ENCODE measurements at places on chromosomes 11 and 22.

DNA sequence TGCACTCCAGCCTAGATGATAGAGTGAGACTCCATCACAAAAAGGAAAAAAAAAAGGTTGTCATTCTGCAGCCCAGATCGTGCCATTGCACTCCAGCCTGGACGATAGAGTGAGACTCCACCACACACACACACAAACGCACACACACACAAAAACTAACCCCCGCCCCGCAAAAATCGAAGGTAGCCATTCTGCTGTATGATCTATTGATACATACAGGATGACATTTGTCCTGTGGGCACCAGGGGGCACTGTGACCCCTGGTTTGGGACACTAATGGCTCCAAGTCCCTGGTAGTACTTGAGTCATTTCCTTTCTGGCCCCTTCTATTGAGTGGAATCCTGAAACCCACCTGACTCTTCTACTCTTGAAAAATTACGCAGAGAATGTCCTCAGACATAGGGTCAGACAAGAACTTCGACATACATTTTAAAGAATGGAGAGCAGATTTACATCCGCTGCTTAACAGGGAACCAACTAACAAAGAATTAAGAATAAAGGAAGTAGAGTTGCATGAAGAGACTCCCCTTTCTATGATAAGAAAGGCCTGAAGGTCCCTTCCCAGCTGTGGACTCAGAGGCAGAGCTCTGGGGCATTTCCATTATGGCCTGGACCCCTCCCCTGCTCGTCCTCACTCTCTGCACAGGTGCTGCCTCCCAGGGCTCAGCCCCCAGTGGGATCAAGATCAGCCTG, 35.0 kb upstream of the PRAME start:
- peak; percentile 13 for DNase-seq

GRCh38 chr11:128324051-128324481, 263.3 kb downstream of the ETS1 start:
- DNase-seq = no peak

- DNase-seq = no peak
Measured at GRCh38 chr11:134944986-134945385, 532.9 kb upstream of the B3GAT1 start.

GRCh38 chr11:134346101-134346975, 14.6 kb downstream of the GLB1L2 start:
- no peak for DNase-seq

GRCh38 chr11:75474878-75475766, 42.1 kb upstream of the KLHL35 start:
- DNase-seq = peak; percentile 43

DNA sequence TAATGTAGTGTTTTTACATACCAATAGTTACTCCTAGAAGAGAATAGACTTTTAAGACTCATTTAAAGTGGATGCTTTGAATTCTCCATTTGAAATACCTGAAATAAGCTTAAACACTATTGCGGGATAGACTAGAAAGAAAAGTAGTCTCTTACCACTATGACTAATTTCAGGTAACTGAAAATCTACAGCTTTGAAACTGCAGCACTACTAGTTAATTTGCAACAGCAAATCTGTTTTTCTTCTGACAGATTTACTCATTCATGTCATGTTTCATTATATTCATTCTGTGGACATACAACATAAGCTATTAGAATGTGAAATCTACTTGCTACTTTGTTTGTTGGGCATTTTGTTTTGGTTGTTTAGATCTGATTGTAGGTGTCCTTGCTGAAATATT, 153.6 kb downstream of the MAML2 start:
- DNase-seq = no peak

- no peak for DNase-seq
Measured at GRCh38 chr11:67541198-67541597, 18.0 kb upstream of the CABP2 start.

DNA sequence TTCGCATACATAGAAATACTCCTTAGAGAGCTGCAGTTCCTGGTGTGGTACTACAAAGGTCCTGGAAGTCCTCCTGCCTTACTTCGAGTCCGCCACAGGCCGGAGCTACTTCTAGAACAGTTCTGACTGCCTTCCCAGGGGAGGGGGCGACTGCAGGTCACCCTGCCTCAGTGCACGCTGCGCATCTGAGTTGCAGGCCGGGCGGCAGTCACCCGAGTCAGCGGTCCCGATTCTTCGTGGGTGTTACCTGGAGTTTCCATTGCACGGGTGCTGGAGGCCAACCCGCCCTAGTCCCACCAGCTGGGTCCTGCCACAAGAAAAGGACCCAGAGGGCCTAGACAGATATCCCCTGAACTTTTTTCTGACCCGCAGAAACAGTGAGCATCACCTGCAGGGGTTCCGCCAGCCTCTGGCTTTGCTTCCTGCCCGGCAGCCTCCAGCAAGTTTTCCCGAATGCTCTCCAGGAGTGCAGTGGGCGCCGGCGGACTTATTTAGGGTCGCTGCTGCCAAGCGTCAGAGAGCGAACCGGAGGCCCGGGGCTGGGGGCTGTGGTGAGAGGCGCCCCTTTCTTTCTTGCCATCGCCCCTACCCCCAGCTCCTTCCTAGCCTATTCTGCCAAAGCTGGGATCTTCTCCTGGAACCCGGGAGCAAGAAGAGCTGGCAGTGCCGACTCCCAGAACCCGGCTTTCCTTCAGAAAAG, 1.7 kb upstream of the CALCB start:
- no peak for DNase-seq

DNA sequence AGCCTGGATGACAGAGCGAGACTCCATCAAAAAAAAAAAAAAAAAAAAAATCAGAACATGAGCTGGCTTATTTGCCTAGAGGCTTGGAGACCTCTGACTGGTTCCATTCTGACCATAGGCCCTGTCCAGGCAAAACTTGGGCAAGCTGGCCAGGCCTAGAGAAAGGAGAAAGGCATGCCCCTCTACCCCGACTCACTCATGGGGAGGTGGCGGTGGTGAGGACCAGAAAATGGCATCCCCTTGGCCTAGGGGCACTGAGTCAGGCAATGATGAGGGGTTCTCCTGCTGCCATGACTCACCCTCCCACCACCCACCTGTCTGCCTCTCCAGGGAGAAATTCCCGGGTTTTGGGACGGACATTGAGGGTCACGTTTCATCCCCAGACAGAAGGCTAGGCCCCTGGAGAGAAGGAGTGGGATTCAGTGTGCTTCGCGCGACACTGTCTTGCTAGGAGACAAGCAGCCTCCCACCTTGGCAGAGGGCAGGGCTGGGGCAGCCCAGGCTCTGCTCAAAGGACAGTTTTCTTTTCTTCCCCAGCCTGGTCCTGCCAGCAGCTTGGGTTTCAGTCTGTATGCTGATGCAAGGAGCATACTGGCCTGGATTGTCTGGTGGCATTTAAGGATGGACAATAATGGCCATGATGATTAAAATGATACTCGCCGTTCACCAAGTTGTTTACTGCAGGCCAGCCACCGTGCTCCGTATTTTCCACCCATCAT, 17.2 kb downstream of the TOB2 start:
- DNase-seq = no peak

DNA sequence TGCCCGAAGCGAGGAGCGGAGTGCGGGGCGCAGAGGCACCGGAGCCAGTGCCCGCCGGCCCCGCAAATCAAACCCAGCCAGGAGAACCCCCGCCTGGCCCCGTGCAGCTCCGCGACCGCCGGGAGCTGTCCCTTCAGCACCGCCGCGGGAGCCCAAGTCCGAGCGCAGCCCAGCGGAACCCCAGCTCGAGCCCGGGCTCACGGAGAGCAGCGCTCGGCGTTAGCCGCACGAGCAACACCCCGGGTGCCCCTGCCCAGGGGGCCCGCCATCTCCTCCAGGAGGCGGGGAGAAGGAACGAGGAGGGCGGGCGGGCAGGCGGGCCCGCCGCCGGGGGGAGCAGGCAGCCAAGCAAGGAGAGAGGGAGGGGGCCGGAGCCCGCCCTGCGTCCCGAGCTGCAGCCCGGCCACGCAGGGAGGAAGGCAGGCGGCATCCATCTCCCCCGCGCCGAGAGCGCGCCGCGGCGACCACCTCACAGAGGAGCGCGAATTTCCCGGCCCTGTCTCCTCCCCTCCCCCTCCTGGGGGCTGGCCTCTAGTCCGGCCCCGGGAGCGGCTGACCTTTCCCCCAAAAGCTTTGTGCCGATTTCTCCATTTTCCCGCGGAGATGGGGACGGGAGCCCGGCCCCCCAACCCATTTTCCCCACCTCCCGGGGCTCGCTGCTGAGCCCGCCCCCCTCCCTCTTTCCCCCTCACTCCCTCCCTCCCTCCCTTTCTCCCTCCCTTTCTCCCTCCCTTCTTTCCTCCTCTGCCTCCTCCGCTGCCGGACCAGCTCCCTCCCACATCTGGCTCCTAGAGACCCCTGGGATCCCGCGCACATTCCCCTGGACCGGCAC, 621 bp downstream of the KCNC1 start:
- DNase-seq = no peak

GRCh38 chr11:87223816-87224215, 186.1 kb downstream of the TMEM135 start:
- DNase-seq = no peak

DNA sequence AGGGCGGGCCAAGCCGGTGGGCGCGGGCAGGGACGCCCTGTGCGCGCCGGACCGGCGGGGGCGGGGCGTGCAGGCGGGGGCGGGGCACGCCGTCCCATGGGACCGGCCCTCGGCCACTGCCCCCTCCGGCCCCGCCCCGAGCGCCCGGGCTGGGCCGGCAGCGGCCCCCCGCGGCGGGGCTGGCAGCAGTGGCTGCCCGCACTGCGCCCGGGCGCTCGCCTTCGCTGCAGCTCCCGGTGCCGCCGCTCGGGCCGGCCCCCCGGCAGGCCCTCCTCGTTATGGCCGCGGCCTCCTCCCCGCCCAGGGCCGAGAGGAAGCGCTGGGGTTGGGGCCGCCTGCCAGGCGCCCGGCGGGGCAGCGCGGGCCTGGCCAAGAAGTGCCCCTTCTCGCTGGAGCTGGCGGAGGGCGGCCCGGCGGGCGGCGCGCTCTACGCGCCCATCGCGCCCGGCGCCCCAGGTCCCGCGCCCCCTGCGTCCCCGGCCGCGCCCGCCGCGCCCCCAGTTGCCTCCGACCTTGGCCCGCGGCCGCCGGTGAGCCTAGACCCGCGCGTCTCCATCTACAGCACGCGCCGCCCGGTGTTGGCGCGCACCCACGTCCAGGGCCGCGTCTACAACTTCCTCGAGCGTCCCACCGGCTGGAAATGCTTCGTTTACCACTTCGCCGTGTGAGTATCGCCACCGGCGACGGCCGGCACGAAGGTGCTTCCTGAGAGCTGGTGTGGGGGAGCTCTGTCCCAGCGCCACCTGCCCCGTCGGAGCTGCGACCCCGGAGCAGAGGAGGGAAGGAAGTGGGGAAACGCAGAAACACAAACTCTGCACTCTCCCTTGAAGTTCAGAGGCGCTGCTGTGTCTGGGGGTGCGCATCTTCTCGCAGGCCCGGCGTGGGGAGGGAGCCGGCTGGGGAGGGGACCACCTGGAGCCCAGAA, at the start of gene KCNQ1:
Gene KCNQ1, plus strand, starts transcription at position 188 of the 925 bp plus-strand sequence. Its CDS starts 91 bp downstream, at position 279.
- peak; percentile 62 for DNase-seq

GRCh38 chr11:20042811-20043341, 117.4 kb downstream of the DBX1 start:
- no peak for DNase-seq

GRCh38 chr11:75654314-75654713, 14.5 kb downstream of the MAP6 start:
- DNase-seq = no peak

- DNase-seq = no peak
Measured at GRCh38 chr11:110379261-110379660, 50.5 kb upstream of the FDX1 start.

- DNase-seq = no peak
Measured at GRCh38 chr11:61701242-61701886, 21.2 kb downstream of the DAGLA start.

DNA sequence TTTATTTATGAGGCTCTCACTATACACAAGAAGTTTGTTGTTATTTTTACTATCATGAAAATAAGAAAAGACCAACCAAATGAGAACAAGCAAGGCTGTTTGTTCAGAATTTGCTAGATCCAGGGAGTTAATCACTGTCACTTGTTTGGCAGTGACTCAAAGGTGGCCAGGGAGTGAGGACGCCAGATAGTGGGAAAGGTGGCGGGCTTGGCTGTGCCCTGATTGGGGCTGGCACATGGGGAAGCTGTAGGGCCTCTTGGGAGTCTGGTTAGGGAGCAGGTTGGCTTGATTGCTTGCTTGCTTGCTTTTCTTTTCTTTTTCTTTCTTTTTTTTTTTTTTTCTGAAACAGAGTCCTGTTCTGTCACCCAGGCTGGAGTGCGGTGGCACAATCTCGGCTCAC, 53.1 kb upstream of the SLC22A12 start:
- DNase-seq = no peak

GRCh38 chr11:115659061-115659963, 155.1 kb upstream of the CADM1 start:
- no peak for DNase-seq
